ENCODE measurements at places on chromosomes 6 and 20. TPM values are rescaled to one million over a fixed set of nuclear protein-coding genes. Genes with fewer than 3 reads are reported as not detected.

The HSPA12B gene
- total RNA-seq, result not detected

The SYCP2 gene
- total RNA-seq, result 0.13 TPM

The NKX2-2 gene
- total RNA-seq, result not detected

The MCHR2 gene
- total RNA-seq, result not detected

The TNXB gene
- 0.51 TPM for total RNA-seq

The SEMG2 gene
- total RNA-seq, result not detected

The AURKA gene
- total RNA-seq, result 5.2 TPM

The SDHAF4 gene
- total RNA-seq, result 9.4 TPM

The CDK19 gene
- 8.1 TPM for total RNA-seq

The COX4I2 gene
- not detected for total RNA-seq

The PI3 gene
- not detected for total RNA-seq

The PSMF1 gene
- total RNA-seq, result 147 TPM

The HCRTR2 gene
- total RNA-seq, result not detected

The TENT5A gene
- total RNA-seq, result 2.7 TPM

The SNAP25 gene
- total RNA-seq, result 1.9 TPM

The WFDC12 gene
- total RNA-seq, result not detected

The SLC35F1 gene
- 0.33 TPM for total RNA-seq

The NNAT gene
- total RNA-seq, result 20.9 TPM

The BNIP5 gene
- total RNA-seq, result not detected

The TMEM244 gene
- not detected for total RNA-seq

The LAMA4 gene
- 2.8 TPM for total RNA-seq

The ABRACL gene
- total RNA-seq, result 38.6 TPM

The RSPO3 gene
- total RNA-seq, result 0.25 TPM

The WRNIP1 gene
- 46.6 TPM for total RNA-seq

The MAS1 gene
- total RNA-seq, result not detected

The OSBPL2 gene
- 15.8 TPM for total RNA-seq

The MEP1A gene
- total RNA-seq, result not detected

The CCN6 gene
- total RNA-seq, result not detected

The PNLDC1 gene
- total RNA-seq, result not detected

The CFB gene
- total RNA-seq, result 0.33 TPM

The TFB1M gene
- total RNA-seq, result 16.6 TPM

The PRICKLE4 gene
- total RNA-seq, result 1.3 TPM

The UST gene
- 3.3 TPM for total RNA-seq

The PRL gene
- total RNA-seq, result not detected

The DEFB124 gene
- total RNA-seq, result not detected

The VWA7 gene
- 0.81 TPM for total RNA-seq

The CST3 gene
- total RNA-seq, result 551 TPM

The DUSP15 gene
- 0.49 TPM for total RNA-seq

The PRPH2 gene
- 0.33 TPM for total RNA-seq

The EFCAB8 gene
- total RNA-seq, result under 0.01 TPM

The SLC26A8 gene
- total RNA-seq, result not detected

The OVOL2 gene
- total RNA-seq, result not detected

The ZNF165 gene
- total RNA-seq, result 1.1 TPM

The LRRC73 gene
- under 0.01 TPM for total RNA-seq

The PTPRK gene
- total RNA-seq, result 62.5 TPM

The PPARD gene
- total RNA-seq, result 18.1 TPM

The TMEM217 gene
- total RNA-seq, result 0.89 TPM

The NKAIN2 gene
- 0.76 TPM for total RNA-seq

The CRISP2 gene
- total RNA-seq, result under 0.01 TPM

The RMND1 gene
- total RNA-seq, result 26.1 TPM

The SLCO4A1 gene
- 2.2 TPM for total RNA-seq

The SOBP gene
- total RNA-seq, result 0.98 TPM

The DACT2 gene
- under 0.01 TPM for total RNA-seq

The GMEB2 gene
- 13.1 TPM for total RNA-seq

All from mesangial cell (primary cell).